ENCODE measurements at places on chromosomes 5 and 9.
A peak's percentile ranks its signal among the peaks of the same experiment; 100 is the strongest.

DNA sequence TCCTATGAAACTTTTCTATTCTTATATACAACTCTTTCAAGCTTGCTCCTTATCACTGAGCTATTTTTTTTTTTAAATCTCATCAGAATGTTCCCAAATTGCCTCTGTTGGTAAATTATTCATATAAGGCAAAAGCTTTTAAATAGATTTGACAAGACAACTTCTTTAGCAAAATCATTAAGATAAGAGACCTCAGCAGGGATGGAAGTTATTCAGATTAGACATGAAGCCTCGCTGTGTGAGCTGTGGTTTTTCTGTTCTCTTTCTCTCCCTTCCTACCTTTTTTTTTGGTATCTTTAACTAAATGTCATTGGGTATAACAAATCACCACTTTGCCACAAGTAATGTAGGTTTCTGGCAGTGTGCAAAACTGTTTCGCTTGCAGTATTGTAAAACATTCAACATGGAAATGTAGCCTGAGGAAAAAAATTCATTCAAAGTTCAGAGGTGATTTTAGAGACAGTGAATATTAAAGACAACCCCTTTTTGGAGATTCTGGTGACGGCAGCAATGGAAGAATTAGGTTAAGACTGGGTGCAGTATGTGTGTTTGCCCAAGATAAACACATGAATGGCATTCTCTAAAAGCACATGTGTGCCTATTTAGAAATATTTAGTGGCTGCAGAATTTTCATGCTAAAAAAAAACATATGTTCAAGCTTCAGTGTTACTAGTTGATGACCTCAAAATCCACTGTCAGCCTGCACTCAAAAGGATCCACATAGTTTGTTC lies 467.1 kb downstream of the ZNF608 start:
- no peak for DNase-seq

GRCh38 chr9:137057545-137057944 lies 3.7 kb upstream of the ENTPD2 start:
- DNase-seq = no peak

- no peak for DNase-seq
Observed at GRCh38 chr5:4068171-4068570, 472.5 kb downstream of the IRX1 start.

- DNase-seq = peak; percentile 80
Observed at GRCh38 chr5:133052317-133053175, 733 bp downstream of the HSPA4 start.

- DNase-seq = no peak
Observed at GRCh38 chr9:135732569-135733257, 30.7 kb downstream of the KCNT1 start.

GRCh38 chr5:115549154-115549553 lies 4.6 kb upstream of the FEM1C start:
- DNase-seq = no peak

DNA sequence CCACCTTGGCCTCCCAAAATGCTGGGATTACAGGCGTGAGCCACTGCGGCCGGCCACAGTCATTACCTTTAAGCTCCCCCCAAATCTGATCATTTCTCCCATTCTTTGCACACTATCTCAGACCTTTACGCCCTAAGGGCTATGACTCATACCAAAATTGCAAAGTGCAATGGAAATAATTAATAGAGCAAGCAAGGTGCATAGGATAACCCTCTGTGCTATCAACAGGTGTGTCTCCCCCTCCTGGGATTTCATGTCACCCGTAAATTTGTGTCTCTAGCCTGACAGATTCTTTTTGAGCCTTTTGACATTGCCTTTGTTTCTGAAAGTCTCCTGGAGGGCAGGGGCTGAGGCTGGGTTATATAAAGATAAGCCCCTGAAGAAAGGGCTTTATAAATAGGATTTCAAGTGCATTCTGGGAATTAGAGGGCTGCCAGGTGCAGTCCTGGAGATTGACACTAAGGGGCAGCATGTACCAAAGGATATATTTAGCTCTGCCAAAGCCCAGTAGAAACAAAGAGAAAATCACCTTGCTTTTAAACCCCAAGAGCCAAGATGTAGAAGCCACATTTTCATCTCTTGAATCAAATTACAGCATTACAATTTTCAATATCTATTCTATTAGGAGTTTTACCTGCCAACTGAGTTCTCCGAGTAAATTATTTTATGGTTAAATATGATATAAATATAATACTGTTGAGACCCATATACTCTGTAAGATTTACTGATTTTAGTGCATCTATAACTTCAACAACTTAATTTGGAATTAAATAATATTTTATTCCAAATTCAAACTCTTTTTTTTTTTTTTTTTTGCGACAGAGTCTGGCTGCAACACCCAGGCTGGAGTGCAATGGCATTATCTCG lies 18.2 kb downstream of the S100Z start:
- peak; percentile 68 for DNase-seq

DNA sequence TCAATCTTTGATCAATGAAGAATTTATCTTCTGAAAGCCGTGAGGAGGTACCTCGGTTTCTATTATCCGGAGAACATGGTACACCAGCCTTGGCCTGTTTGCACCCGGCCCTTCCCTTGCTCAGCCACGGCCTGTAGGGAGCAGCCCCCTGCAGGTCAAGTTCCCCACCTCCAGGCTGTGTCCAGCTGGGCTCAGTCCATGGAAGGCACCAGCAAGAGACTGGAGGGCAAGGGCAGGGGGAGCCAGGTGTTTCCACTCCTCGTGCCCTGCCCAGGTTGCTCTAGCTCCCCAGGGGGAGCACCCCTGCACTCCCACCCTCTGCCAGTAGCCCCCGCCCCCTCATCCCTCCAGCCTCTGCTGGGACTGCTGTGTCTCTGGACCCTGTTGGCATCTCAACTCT lies 87.3 kb upstream of the ADAMTS2 start:
- DNase-seq = no peak

GRCh38 chr5:144583541-144584449 lies 413.1 kb downstream of the KCTD16 start:
- DNase-seq = no peak

DNA sequence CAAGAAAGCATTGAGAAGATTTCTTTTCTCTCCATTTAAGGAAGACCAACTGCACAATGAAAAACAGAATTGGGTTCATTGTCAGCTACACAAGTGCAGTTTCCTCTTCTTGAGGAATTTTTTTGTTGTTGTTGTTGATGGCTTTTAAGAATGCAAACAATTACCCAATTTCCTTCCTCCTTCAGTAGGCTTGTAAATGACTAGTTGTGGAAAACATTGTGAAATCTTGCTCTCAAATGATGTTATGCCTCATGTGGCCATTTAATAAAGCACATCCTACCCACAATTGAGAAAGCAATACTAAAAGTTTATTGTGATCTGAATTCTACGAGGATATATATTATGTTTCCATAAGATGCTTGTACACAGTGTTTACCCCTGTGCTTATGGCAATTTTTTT lies 171.6 kb downstream of the FAM174A start:
- DNase-seq = peak; percentile 97

GRCh38 chr5:143119881-143120341 lies 283.6 kb downstream of the NR3C1 start:
- no peak for DNase-seq

- DNase-seq = no peak
Observed at GRCh38 chr5:77129391-77129990, 42.4 kb upstream of the ZBED3 start.

DNA sequence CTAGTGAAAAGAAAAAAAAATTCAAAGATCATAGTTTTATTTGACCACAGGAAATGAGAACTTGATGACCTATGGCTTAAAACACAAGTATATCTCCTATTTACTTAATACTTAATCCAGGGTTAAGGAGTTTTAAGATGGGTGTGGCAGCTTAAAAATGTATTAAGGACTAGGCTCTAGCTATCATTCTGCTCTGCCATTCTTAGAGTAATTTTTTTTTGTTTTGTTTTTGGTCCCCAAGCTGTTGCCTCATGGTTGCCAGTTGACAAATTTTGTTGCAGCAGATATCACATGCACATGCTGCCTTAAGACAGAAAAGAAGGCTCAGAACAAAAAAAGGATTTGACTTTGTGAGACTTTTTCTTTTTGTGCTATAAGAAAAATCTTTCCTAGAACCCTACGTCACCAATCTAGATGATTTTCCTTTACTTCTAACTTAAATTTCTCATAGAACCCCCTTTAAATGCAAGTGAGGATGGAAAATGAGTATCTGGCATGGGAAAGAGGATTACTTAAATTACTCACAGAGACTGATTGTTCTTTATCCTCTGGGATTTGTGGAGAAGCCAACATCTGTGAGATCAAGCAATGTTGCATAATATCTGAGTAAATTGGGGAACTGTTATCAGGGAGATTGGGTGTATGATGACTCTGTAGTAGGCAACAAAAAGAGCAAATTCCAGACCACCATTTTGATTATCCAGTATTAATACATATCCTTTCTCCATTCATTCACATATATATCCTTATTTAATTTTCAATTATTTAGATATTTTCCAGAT lies 364.7 kb upstream of the CD180 start:
- no peak for DNase-seq

DNA sequence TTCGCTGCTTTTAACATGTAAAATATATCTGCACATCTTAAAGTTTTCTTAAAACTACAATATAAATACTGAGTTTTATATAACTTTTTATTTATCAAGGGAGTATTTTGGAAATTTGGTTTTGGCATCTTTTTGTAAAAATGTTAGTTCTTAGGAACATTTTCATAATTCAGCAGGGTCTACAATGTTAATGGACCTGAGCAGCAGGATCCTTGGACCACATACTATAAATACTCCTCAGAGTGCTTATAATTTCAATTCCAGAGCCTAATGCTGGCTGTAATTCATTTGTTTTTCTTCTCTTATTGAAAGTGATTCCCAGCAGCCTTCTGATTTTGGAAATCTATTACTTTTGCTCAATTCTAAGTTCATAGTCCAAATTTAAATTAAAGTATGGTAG lies 1216.2 kb downstream of the MAT2B start:
- no peak for DNase-seq

- no peak for DNase-seq
Observed at GRCh38 chr5:94440015-94440414, 178.4 kb downstream of the KIAA0825 start.

DNA sequence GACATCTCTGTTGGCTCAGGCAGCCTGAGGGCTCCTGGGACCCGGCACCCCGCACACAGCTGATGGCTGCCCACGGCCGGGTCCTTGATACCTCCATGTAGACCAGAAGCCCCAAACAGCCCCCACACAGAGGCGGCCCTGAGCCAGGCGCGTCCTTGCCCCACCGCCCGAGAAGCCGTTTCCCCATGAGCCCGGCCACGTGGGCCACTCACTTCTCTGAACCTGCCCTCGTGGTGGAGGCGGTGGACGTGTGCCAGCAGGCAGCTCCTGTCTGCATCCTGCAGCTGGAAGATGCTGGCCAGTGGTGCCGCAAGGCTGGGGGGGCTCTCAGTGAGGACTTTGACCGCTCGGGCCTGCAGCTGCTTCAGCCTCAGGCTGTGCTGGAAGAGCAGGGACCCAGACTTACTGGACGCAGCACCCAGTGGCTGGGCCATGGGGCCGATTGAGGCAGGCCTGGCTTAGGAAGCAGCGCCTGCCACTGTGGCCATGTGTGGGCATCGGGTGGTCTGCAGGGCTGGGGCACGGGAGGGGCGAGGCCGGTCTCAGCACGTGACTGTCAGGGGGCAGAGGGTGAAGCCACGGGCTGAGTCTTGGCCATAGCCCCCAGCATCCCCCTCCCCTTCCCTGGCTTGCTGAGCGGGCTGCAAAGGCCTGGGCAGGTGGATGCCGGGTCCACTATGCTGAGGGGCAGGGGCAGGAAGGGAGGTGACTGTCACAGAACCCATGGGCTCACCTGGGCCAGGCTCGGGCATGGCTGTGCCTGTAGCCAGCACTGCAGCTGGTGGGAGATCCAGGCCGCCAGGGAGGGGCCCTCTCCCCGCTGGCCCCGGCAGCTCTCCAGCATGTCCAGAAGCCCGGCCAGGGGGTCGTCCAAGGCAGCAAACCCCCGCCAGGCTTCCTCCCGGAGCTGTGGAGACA lies 50.0 kb downstream of the EXD3 start:
- DNase-seq = no peak

GRCh38 chr9:112097712-112098688 lies 77.1 kb downstream of the SUSD1 start:
- DNase-seq = peak; percentile 75

- DNase-seq = peak; percentile 1
Observed at GRCh38 chr5:165425594-165425993, 1920.2 kb downstream of the MAT2B start.

- no peak for DNase-seq
Observed at GRCh38 chr5:140966293-140967225, at the start of gene PCDHAC2. Gene PCDHAC2, plus strand, starts transcription at chr5:140966476. Its CDS starts 291 bp downstream, at chr5:140966767.

DNA sequence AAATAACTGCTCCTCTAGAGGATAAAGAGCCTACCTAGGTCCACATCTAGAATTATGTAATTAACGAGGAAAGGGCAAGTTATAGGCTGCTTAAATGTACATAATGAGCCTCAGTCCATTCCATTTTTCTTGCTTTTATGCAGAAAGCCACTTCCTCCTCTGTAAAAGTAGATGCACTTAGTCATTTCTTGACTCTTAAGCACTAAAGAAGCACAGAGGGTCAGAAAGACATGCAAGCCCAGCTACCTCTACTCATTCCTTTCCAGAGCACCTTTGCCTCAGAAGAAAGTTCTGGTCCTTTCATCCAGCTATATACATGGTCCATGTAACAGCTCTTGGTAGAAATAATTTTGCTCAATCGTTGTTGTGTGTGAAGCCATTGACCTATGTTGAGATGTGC lies 308.0 kb upstream of the NREP start:
- DNase-seq = no peak

GRCh38 chr9:94005272-94005901 lies 50.2 kb upstream of the BARX1 start:
- peak; percentile 22 for DNase-seq

- DNase-seq = peak; percentile 8
Observed at GRCh38 chr9:100848726-100849125, 179.8 kb upstream of the PLPPR1 start.

- no peak for DNase-seq
Observed at GRCh38 chr5:42518595-42519221, 95.5 kb downstream of the GHR start.

DNA sequence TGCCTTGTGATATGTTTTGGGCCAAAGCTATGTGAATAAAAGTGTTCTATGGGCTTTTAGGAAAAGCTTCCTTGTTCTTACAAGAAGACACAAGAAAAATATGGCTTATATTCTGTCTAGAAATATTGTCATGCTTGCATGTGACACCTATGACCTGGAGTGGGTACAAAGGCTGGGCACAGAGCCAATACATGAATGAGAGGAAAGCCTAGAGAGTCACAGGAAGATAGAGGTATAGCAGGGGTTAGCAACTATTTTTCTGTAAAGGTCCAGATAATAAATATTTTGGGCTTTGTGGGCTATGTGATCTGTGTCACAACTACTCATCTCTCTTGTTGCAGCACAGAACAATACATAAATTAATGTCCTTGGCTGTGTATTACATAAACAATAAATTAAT lies 196.6 kb upstream of the CD180 start:
- DNase-seq = no peak

DNA sequence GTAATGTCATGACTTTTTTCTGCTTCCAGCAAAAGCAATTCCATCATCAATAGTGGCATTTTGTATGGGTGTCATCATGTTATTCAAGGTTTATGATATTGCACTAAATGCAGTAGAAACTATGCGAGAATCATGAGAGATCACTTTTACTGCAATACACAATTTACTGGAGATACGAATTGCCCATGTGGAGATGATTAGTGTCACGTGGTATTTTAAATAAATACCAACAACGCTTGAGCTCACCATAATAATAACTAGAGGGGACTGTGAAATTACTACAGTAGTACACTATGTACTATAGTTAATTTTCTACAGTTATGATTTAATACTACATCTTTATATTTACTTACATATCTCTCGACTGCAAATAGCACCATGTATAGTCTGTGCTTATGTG lies 49.7 kb downstream of the FAM174A start:
- no peak for DNase-seq

All from inflammatory macrophage treated with lipopolysaccharide for 4 hours (primary cell).